Activated CD4-positive, CD25-positive, alpha-beta regulatory T cell (primary cell): ENCODE measurements at places on chromosomes 13 and 19.

- DNase-seq = no peak
These were observed 5.1 kb downstream of the DNMT1 start for GRCh38 chr19:10189616-10190015.

- DNase-seq = no peak
These were observed 26.3 kb downstream of the EPS15L1 start for GRCh38 chr19:16445238-16446107.

GRCh38 chr13:40770609-40770933 is 419 bp downstream of the MRPS31 start:
- DNase-seq = no peak

DNA sequence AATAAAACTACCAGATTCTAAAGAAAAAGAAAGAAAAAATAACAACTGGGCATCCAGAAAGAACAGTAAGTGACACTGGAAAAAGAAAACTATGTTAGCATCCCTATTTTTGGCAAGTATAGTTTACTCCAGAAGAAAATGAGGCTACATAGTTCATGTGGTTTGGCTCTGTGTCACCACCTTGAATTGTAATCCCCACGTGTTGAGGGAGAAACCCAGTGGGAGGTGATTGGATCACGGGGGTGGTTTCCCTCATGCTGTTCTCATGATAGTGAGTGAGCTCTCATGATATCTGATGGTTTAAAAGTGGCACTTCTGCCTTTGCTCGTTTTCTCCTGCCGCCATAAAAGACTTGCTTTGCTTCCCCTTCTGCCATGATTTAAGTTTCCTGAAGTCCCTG is 76.9 kb downstream of the ITGBL1 start:
- DNase-seq = no peak

DNA sequence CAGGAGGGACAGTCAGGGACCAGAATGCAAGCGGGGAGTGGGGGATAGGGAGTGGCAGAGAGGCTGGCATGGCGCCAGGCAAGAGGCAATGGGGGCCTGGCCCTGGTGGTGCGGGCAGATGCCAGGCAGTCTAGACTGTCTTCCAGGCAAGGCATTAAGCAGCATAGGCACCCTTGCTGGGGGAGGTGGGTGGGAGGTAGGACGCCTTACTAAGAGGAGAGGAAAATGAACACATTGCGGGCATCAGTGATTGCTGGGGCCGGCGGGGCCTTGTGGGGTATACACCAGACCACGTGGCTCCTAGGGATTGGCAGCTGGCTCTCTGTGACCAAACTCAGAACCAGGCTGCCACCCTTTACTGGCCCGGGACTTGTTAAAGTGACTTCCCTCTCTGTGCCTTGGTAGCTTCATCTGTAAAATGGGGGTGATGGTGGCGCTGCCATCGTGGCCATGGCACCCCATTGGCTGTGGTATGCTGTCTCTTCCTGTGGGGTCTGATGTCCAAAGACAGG is 46.0 kb downstream of the DNM2 start:
- DNase-seq = no peak

GRCh38 chr13:37640499-37640898 is 41.9 kb upstream of the POSTN start:
- no peak for DNase-seq

GRCh38 chr19:13839938-13840304 is 37.0 kb upstream of the NANOS3 start:
- no peak for DNase-seq

DNA sequence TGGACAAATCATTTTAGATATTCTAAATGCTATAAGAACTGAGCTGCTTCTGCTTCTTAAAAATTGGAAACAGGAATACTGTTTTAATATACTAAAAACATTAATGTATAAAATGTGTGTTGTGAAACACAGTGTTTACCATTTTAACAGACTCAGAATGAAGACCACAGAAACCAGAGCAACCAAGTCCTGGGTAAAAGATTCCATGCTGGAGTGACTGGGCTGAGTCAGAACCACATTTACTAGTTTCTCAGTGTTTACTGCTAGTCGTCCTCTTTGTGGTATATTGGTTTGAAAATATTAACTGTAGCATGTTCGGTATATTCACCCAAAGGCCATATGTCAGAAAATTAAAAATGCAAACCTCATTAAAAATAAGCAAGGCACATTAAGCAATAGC is 31.9 kb downstream of the ANKRD10 start:
- no peak for DNase-seq

DNA sequence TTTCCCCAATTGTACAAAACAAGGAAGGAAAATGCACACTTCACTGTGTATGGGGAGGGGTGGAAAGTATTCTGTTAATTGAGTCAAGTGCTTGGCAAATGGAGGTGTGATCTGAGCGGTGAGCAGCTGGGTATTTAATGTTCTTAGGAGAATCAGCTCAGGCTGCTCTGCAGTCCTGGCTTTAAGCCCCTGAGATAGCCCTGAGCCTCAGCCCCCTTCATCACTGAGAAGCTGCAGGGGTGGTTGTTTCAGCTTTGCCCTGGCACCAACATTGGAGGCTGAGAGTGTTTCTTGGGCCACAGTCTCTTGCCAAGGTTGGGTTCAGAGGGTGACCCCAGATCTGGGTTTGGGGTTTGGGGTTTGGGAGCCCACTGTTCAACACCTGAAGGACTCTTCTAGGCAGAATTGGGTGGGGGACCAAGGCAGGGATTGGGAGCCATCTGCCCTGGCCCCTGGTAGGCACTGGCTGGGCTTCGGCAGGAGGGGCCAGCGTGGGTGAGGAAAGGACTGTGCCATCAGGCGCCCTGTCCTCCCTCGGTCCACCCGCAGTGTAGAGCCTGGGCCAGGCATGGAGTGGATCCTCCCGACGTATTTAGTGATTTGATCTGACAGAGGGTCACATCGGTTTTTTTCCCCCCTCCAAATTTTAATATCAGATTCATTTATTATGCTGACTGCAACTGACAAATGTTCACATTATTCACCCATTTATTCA is 66.7 kb upstream of the ZNF536 start:
- DNase-seq = no peak

- no peak for DNase-seq
These were observed 8.1 kb downstream of the RPS9 start for GRCh38 chr19:54208784-54209057.

DNA sequence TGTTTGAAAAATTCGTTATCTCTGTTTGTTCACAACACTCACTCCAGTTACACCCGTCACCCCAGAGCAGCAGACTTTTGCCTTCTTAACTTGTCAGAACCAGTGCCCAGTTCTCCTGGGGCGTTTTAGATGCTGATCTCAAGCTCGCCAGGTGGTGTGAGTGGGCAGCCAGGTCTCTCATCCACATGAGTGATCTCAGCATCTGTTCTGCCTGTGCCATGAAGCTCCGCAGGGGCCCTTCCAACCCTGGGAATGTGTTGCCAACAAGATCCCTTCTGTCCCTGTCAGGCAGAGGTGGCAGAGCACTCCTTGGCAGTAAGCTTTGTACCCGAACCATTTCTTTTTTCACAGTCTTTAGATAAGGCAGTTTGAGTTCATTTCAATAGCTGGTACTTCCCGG is 896.5 kb downstream of the UQCRFS1 start:
- DNase-seq = no peak

DNA sequence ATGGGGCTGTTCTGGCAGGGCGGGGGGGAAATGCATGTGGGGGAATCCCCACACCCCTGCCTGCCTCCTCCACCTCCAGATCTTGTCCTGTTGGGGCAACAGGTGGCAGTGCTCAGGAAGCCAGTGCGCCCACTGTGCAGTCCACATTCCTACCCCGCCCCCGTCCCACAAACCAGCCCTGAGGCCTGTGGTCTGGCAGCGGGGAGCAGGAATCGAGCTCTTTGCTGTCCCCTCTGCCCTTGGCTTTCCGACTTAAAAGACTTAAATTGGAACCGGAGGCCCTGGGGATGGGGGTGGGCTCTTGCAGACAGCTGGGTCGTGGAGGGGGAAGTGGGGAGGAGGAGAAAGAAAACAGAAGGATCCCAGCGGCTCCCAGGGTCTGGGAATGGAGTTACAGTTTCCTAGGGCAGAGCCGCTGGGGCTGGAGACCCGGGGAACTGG is 4.3 kb downstream of the NANOS3 start:
- no peak for DNase-seq

- no peak for DNase-seq
These were observed 126.6 kb downstream of the USP12 start for GRCh38 chr13:27044837-27045570.

DNA sequence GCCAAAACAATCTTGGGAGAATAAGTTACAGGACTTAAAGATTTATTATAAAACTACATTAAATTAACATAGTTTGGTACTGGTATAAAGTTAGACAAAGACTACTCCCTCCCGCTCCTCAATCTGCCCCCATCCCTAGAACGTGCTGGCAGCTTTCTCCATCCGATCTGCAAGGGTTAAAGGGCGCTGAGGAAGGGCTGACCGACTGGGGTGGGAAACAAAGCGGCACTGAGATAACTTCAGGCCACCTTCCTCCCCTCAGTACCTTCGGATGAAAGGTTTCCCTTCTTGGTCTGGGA is 790 bp upstream of the SUGT1 start:
- DNase-seq = no peak

GRCh38 chr13:86562866-86563265 is 763.6 kb upstream of the SLITRK6 start:
- no peak for DNase-seq

- DNase-seq = no peak
These were observed 22.2 kb downstream of the AP2S1 start for GRCh38 chr19:46828484-46828883.

DNA sequence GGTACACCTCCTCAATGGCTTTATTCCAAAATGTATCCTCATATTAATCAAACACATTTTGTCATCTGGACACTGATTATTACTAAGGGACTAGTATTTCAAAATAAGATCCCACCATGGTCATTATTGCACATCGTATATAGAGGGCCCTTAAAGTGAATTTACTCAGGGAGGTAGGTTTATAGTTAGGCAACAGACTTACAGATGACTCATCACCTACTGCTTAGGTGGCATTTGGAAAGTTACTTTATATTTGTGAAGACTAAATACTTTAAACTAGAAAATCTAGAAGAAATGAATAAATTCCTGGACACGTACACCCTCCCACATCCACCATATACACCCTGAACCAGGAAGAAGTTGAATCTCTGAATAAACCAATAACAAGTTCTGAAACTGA is 353.0 kb downstream of the KCTD12 start:
- DNase-seq = no peak

DNA sequence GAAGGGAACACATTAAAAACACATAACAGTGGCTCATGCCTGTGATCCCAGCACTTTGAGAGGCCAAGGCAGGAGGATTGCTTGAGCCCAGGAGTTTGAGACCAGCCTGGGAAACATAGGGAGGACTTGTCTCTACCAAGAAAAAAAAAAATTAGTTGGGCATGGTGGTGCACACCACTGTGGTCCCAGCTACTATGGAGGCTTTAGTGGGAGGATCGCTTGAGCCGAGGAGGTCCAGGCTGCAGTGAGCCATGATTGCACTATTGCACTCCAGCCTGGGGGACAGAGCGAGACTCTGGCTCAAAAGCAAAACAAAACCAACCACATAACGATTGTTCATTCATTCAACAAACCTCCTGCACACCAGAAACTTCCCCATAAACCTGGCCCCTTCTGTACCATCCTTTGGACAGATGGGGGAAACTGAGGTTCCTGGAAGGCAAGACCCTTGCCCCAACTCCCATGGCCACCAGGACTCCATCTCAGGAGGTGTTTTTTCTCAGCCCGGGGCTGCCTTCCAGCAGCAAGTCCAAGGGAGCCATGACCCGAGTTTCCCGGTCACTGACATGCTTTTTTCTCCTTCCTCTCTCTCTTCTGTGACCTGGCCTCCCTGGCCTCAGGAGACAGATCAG is 4.3 kb downstream of the FOSB start:
- DNase-seq = no peak

GRCh38 chr13:51047434-51048165 is 63.5 kb downstream of the C13orf42 start:
- DNase-seq = no peak

DNA sequence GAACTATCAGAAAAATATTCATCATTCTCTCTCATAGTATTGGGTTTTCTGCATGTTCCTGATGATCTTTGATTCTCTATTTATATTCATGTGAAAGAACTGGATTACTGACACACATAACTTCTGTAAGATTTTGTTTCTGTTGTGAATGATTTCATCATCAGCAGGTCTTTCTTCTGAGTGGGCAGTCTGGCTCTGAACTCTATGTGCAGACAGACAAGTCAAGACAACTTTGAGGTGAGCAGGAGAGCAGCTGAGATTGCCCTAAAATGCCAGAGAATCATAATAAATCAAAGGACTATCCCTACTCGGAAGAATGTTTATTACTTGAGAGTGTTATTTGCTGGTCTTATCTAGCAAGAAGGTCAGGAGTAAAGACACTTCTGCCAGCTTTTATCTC is 652.1 kb upstream of the GPC6 start:
- no peak for DNase-seq
